NCI-H2029 treated with DMSO at 0.1 percent for 48 hours (cell line): ENCODE measurements at places on chromosomes 2 and 18.

DNA sequence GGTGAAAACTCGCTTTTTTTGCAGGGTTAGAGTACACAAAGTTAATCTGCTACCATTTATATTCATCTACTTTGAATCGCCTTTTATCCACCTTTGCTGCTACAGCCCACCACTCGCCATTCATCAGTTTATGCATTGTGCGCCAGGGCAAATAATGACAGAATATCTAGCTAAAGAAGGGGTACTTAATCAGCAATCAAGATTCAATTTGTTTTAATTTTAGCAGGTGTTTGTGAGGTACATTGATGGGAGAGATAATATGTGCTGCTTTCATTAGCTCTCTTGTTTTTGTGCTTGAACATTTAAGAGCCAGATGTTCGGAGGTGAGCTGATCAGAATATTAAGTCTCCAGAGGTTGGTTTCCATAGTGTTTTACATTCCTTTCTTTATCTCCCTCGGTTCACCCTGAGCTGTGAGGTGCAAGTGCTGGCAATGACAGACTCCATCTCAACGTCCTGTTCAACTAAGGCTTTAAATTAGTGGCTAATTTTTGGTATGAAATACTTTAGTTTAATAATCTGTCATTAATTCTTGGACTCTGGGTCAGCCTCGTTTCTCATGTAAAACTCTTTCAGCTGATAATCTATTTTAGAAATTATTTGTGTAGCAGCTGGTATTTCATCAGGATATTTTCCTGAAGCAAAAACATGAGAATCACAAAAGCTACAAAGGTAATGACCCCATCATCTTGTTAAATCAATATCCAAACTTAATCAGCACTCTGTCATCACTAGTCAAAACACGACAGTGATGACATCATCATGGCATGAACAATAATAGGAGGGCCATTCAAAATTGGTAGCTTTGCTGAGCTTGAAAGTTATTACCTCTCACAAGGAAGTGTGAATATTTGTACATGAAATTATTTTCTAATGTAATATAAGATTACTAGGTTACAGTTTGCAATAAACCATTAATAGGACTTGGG lies 479.9 kb upstream of the FANCL start:
- DNase-seq = no peak

GRCh38 chr2:12163866-12164265 lies 417.4 kb downstream of the LPIN1 start:
- no peak for DNase-seq

GRCh38 chr2:240879105-240879504 lies 10.5 kb downstream of the AGXT start:
- no peak for DNase-seq

DNA sequence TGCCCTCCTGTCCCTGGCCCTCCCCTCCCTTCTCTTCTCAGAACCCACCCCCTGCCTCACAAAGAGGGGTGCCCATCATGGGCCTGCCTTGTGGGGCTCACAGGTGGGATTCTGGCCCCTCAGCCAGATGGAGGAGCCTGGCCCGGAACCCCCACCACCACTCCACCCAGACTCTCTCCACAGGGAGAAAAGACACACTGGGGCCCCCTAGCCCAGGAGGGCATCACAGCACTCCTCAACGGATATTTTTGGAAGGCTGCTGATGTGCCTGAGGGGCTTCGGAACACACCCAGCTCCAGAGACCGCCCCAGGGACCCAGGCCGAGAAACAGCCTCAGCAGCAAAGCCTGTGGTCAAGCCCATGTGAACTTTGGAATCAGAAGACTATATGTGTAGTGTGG lies 9.9 kb downstream of the KCNIP3 start:
- DNase-seq = no peak

DNA sequence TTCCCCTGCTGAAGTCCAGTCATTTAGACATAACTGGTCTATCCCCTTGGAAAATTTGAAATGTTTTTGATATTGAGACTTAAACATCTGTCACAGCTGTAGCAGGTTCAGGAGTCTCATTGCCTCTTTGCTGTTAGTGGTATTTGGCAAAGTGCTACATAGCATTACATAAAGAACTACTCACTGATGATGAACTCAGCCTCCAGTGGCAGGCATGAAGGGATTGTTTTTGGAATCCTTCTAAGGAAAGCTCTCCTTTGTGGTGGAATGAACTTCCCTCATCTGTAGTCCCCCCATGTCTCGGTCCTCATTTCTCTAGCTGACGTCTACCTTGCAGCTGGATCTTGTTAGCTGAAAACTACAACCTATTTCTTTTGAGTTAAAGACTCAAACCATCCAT lies 111.6 kb downstream of the TACR1 start:
- no peak for DNase-seq

GRCh38 chr2:109481196-109481555 lies 132.6 kb downstream of the SEPTIN10 start:
- peak; percentile 47 for DNase-seq

DNA sequence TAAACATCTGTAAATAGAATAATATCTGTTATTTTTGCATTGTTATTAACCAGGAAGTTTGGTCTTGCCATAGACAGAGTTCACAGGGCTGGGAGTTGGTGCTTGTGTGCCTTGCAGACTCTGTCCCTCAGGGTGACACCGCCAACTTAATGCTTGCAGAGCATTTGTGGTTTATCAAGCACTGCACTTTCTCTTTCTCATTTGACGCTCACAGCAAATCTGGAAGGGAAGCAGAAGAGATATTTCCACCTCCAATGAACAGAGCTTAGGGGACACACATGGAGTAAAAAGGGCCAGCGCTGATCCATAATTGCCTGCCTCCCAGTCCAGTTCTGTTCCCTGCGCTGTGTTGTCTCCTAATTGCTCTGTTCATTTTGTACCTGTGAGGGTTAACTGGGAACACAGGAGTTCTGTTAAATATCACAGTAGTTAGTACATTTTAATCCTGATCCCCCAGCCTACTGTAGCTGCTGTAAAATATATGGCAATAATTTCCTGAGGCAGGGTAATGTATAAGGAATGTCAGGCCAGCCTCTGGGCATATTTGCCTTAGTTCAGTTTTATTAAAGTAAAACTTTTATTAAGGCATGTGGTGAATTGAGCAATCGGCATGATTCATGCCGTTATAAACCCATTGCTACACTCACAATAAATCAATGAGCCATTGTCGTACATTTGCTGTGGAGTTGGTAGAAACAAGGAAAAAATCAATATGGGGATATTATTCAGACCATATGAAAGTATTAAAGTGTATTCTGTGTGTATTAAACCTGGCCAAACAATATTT lies 182.5 kb upstream of the OSR1 start:
- no peak for DNase-seq

DNA sequence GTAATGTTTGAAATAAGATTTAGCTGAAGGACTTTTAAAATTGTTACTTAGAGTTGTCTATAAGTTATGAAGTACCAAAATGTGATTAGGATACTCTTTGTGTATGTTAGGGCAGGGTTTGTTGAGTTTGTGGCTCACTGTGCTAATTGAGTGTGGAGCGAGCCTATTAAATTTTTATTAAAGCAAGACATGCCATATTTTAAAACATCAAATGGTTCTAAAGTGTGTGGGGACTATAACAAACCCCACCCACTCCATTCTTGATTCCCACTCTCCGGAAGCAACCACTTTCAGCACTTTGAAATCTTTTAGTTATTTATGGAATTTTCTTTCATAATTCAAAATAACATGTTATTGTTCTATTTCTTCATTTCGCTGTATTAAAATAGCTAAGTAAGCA lies 1.8 kb downstream of the HNMT start:
- DNase-seq = no peak

DNA sequence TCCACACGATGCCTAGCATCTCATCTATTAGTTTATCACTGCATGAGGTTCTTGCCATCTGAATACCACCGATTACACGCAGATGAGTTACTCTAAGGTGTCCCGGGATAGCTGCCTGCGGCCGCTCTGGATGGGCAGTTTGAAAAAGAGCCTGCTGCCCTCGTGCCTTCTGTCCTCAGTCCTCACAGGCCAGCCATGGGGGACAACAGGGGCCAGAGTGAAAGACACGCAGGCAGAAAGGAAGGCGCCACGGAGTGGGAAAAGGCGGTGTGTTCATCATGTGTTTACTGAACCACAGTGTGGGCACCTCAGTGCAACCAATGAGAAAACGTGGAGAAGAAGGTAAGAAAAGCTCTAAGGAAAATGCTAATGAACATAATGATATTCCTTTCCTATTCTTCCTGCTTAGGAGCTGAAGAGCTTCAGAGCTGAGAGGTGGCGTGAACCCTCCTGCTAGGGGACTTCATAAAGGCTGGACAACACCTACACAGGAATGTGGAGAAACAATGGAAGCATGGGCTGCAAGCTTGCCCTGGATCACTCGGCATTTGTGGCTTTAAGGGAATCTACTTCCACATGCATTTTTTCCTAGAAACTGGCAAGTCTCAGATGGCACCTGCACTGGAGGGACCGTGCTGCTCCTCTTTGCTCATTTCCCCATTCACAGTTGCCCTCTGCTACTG lies 50.9 kb downstream of the CABYR start:
- no peak for DNase-seq

DNA sequence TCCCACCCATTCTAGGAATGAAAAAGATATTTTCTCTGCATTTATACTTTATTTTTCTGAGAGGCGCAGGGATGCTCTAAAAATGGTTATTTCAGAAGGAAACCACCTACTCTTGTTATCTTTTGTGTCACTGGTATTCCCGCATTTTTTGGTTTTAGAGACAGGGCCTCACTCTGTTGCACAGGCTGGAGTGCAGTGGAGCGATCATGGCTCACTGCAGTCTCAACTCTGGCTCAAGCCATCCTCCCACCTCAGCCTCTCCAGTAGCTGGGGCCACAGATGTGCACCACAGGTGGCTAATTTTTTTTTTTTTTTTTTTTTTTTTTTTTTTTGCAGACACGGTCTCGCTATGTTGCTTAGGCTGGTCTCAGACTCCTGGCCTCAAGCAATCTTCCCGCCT lies 135.9 kb downstream of the NCK2 start:
- DNase-seq = no peak

- DNase-seq = no peak
Observed at GRCh38 chr2:218368150-218368528, 11.5 kb downstream of the CATIP start.

- no peak for DNase-seq
Observed at GRCh38 chr2:6992794-6993228, 75.6 kb downstream of the RNF144A start.

- no peak for DNase-seq
Observed at GRCh38 chr2:64677530-64677929, 23.8 kb upstream of the SERTAD2 start.
